ENCODE measurements at places on chromosomes 2 and 18. TPM values are rescaled to one million over a fixed set of nuclear protein-coding genes. Genes with fewer than 3 reads are reported as not detected.

Gene ABCG8
- total RNA-seq: 0.04 TPM

DNA sequence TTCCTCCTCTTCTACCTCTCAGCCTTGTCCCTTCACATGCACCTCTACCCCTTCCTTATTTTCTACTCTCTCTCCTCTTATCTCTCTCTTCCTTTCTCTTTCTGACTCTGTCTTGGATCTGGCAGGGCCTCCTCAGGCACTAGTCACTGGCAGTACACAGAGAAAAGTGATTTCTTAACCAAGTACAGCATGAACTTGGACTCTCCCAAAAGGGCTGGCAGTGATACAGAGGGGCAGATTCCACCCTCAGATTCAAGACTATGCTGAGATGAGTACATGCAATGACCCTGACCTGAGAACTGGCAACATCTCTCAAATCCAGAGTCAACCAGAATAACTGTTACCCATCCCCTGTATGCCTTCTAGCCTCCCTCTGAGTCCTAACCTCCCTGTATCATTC is 4.3 kb downstream of the AOX1 start:
- DNase-seq: no peak

Gene C2orf78
- total RNA-seq: not detected

GRCh38 chr18:36628435-36629137 is 200.2 kb downstream of the TPGS2 start:
- no peak for DNase-seq

DNA sequence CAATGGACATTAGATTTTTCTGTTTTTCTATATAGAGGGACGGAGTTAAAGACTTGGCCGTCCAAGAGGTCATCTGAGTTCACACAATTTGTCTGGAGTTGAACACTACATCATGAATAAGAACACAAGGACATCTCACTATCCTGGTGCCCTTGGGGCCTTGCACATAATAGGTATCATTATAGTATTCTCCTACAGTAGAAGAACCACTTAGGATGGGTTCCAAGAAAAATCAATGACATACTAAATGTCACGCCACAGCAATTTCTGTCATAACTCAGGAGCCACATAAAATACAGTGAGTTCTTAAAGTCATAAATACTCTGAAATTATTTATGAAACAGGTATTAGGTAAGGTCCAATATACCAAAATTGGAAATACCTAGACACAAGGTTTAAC is 154.4 kb downstream of the NCKAP5 start:
- no peak for DNase-seq

GRCh38 chr2:39608263-39608575 is 57.5 kb upstream of the TMEM178A start:
- no peak for DNase-seq

All from SJCRH30 (cell line).